Activated T-helper 1 cell treated with anti-CD3 and anti-CD28 coated beads, Interleukin-12 subunit alpha, Interleukin-12 subunit beta, Interleukin-2, Interleukin-4 antibody, amounts not matched to agents 30 ng/mL and 10 ng/mL and 1 ng/mL, durations not matched to agents 14 hours and 24 hours and 36 hours (primary cell): ENCODE measurements at places on chromosomes 6 and 20. TPM values are rescaled to one million over a fixed set of nuclear protein-coding genes. Genes with fewer than 3 reads are reported as not detected.

GRCh38 chr6:123515715-123516114, 121.0 kb downstream of the TRDN start:
- DNase-seq: no peak

The PTK6 gene
- total RNA-seq: 0.16 and 0.29 TPM in 2 replicates

DNA sequence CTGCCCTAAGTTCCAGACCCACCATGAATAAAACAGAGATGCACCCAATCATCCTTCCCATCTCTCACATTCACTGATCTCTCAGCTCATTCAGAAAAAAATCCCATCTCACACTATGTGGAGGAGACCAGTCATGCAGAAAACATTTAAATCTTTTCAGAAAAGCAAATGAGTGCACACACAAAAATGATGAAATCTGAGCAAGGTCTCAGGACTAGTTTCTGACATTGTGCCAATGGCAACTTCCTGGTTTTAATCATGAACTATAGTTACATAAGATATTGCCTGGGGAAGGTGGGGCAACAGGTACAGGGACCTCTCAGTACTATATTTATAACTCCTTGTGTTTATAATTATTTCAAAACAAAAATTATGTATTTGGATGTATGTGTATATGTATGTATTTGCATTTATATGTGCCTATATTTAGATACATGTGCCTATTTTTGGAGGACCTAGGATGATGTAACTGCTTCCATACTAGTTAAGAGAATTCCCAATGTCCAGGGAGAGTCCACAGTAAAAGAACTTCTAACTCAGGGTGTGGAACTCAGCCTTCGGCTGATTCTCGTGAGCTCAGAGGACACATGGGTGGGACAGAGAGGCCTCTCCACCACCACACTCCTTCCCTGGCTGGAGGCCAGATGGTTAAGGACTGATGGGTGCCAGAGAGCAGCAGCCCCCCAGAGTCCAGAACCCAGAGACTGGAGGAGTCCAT, 71.7 kb upstream of the MAP3K4 start:
- DNase-seq: no peak

GRCh38 chr6:107750176-107750797, 73.8 kb downstream of the SCML4 start:
- DNase-seq: no peak

The HLA-DMB gene
- 2.7 and 2.8 TPM in 2 replicates for total RNA-seq

The TSPO2 gene
- total RNA-seq: not detected in 2 replicates

The TREML2 gene
- total RNA-seq: 4.5 and 4.9 TPM in 2 replicates

DNA sequence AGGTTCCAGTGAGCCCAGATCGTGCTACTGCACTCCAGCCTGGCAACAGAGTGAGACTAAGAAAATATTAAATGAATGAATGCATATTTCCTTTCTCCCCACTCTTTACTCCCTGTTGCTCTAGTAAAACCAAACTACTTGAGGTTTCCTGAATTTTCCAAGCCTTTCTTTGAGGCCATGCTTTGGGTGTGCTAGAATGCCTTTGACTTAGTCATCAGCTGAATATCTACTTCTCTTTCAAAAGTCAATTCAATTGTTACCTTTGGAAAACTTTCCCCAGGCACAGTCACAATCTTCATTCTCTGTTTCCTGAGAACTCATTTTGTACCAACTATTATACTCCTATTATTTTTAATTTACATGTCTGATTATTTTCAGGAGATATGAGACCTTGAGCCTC, 27.5 kb upstream of the CEP85L start:
- DNase-seq: no peak

- DNase-seq: no peak
Measured at GRCh38 chr6:37083243-37084138, 78.0 kb downstream of the FGD2 start.

DNA sequence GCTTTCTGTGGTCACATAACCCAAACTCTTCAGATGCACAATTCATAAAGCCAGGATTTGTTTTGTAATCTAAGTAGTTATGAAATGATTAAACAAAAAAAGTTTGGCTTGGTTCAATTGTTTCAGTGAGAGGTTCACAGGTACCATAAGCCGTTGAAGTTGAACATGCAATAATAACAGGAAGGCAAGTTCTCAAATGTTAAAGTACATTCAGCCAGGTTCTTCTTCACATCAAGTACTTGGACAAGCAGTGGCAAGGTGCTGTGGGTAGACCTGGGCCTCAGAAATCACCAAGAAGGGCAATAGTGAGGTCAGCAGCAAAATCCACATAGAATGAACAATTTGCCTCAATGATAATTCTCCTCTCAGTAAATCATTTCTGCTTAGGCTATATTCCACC, 175.5 kb downstream of the EPM2A start:
- no peak for DNase-seq

DNA sequence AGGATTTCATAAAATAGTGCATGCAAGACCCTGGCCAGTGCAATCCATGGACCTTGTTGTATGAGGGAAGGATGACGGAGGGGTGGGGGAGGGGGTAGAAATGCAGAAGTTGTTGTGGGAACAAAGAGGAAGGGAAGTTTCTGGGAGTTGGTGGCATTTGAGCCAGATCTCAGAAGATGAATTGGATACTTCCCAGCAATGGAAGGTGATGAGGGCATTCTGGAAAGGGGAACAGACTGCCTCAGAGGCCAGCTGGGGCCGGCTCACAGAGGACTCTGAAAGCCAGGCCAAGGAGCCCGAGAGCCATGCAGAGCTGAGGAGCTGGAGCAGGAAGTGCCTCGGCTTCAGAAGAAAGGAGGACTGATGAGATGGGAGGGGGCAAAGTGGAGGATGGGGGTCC, 2.7 kb downstream of the TMEM74B start:
- DNase-seq: no peak

DNA sequence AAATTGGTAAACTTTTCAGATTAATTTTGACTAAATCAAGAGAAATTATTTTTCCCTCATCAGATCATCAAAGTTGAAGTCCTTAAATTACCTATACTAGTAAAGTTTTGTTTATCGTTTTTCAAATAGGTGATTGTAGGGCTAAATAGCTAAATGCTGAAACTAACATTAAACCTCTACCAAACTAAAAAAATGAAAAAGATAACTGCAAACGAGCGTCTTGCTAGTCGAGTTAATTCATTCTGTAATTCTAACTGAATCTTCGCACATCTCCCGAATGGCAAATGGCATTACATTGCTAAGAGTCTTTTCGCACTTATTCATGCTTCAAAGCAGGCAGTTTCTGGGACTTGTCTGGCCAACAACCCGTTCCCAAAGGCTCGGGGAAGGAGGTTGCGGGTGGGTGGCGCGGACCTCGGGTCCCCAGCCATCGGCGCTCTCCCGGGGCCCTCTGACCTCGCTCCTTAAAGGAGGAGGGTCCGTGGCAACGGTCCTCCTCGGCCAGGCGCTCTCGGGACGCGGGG, 43.8 kb downstream of the POPDC3 start:
- no peak for DNase-seq

The TNNC2 gene
- total RNA-seq: not detected in 2 replicates

- no peak for DNase-seq
Measured at GRCh38 chr6:161481786-161482516, 208.1 kb upstream of the AGPAT4 start.

DNA sequence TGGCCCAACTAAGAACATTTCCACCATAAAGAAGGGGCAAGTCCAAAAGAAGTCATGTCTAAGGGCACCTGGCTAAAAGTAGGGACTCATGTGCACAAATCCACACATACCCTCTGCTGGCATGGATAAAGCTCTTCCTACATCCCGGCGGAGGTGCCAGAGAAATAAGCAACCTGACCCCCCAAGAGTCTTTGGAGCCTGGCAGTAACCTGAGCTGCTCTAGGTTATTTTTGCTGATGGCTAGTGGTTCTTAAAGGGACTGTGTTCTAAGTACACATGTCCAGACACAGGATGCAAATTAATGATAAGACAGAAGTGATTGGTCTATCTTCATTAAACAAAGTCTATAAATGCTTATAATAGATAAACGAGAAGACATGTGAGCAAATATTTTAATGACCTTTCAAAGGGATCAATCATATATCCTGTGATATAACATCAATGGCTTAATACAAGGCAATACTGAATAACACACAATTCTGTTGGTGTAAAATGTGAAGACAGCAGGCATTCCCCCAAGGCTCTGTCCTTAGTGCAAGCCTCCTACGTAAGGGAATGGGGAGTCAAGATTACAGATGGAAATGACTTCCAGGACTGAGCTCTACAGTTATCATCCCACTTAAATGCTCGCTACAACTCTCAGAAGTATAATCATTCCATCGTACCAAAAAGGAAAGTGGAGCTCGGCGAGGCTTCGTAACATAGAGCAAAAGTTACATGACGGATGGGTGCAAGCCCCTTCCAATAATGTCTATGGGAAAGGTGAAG, 52.5 kb downstream of the HIVEP2 start:
- DNase-seq: no peak

The FOXS1 gene
- not detected in 2 replicates for total RNA-seq

The PDYN gene
- not detected in 2 replicates for total RNA-seq

- no peak for DNase-seq
Measured at GRCh38 chr20:60760256-60761000, 491.6 kb upstream of the CDH4 start.

DNA sequence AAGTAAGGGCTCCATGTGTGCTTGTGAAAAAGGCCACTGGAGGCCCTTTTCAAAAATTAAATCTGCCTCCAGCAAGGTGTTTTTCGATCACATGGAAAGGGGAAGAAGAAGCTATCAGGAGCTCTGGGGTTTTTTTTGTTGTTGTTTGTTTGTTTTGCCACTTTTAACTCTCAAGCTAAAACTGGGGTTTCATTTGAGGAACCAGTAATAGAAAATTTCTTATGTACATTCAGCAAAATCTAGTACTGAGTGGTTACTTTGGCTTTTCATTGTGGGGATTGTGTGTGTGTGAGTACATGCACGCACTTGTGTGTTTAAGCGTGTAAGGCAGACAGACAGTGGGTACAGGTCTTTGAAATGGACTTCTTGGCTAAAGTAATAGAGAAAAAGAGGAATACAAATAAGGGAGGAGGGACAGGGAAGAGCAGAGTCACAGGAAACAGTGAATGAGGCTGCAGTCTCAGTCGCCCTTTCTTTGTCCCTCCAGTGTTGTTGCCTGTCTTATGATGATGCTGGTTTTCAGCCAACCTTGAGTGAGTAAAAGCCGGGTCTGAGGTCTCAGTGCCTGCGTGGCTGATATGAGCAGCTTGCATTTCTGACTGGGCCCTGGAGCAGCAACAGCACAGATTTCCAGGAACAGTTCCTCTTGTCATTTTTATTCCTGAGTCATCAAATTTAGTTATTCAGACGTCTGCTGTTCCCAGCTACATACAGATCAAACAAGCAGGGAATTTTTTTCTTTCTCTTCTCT, 26.2 kb downstream of the SLC16A10 start:
- no peak for DNase-seq

The DNAH8 gene
- total RNA-seq: 0.03 and 0.05 TPM in 2 replicates

The ZNF318 gene
- 9.1 and 9.7 TPM in 2 replicates for total RNA-seq

DNA sequence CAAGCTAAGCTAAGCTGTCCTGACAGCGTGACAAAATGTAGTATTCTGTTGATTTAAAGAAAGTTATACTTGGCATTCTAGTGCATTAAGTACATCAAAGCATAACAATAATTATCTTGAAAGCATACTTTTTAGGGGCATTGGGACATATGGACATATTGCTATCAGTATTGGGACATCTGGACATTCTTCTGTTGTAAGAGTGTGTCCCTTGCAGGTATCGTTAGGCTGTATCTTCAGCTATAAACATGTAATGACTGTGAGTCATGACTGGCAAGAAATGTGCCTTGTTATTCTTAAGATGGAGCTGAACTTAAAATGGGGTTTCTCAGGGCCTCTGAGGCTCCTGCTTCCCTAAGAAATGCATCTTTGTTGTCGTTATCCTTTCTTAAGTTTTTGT, 74.3 kb downstream of the ADGB start:
- DNase-seq: no peak

The OTOR gene
- total RNA-seq: not detected in 2 replicates
